ENCODE measurements at places on chromosomes 3 and 15. TPM values are rescaled to one million over a fixed set of nuclear protein-coding genes. Genes with fewer than 3 reads are reported as not detected.

Gene GPX1
- 111 TPM for total RNA-seq

Gene KNL1
- total RNA-seq, result 0.10 TPM

GRCh38 chr15:48500595-48500994 is 144.9 kb downstream of the FBN1 start:
- no peaks in the 10 kb centered on the region for H3K4me1 ChIP-seq
- H3K27ac ChIP-seq, result no peak overlapping the region
- H3K4me3 ChIP-seq, result no peak overlapping the region
- H3K36me3 ChIP-seq, result no peaks in the 10 kb centered on the region

Gene STAC
- total RNA-seq, result 0.87 TPM

GRCh38 chr3:23594894-23595670 is 210.7 kb upstream of the UBE2E1 start:
- peaks cover 28% of the 10 kb centered on the region for H3K4me1 ChIP-seq
- H3K27me3 ChIP-seq, result no peaks in the 10 kb centered on the region
- peak; percentile 50 for DNase-seq
- no peaks in the 10 kb centered on the region for H3K36me3 ChIP-seq

DNA sequence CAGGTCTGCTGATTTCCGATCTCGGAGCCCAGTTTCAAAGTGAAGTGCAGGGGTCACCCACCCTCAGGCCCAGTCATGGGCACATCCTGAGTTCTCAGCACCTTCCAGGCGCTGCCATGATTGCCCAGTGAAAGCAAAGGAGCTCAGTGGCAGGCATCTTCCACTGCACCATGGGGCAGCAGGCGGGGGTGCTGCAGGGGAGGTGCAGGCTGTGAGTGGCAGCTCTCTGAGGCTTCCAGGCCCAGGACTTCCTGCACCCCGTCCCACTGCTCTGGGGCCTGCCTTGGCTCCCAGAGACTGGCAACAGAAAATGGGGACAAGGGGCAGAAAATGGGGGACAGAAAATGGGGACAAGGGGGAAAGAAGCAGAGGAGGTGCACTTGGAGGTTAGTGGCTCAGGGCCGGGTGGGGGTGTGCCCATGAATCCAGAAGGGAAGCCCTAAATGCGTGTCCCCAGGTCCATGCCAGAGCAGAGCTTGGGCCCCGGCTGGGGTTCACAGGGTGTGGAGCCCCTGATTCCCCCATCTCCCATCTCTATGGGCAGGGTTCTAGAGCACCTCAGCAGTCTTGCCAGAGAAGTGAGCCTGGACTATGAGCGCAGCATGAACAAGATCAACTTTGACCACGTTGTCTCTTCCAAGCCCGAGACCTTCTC is 28.0 kb downstream of the DNAH1 start:
- peaks cover 6% of the 10 kb centered on the region for H3K4me1 ChIP-seq
- DNase-seq, result no peak
- H3K36me3 ChIP-seq, result no peaks in the 10 kb centered on the region
- H3K27me3 ChIP-seq, result no peaks in the 10 kb centered on the region

- no peaks in the 10 kb centered on the region for H3K27me3 ChIP-seq
- no peak overlapping the region for H3K27ac ChIP-seq
- peaks cover 59% of the 10 kb centered on the region for H3K36me3 ChIP-seq
- no peaks in the 10 kb centered on the region for H3K4me1 ChIP-seq
- no peak for DNase-seq
Observed at GRCh38 chr15:101676921-101677329, 24.7 kb upstream of the TM2D3 start.

Gene FBN1
- total RNA-seq, result 28.0 TPM

DNA sequence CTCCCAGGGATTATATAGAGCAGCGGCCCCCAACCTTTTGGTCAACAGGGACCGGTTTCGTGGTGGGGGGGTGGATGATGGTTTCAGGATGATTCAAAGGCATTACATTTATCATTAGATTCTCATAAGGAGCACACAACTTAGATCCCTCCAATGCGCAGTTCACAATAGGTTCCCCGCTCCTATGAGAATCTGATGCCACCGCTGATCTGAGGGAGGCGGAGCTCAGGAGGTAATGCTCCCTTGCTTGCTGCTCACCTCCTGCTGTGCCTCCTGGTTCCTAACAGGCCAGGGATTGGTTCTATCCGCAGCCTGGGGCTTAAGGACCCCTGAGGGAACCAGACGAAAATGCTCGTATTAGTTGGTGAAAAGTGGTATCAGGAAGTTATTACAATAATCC is 1.3 kb upstream of the HACD2 start:
- peak overlapping the region; percentile 83 for H3K4me3 ChIP-seq
- peaks cover 11% of the 10 kb centered on the region for H3K36me3 ChIP-seq
- DNase-seq, result no peak
- peaks cover 17% of the 10 kb centered on the region for H3K4me1 ChIP-seq

Gene ZNF501
- total RNA-seq, result 1.5 TPM

DNA sequence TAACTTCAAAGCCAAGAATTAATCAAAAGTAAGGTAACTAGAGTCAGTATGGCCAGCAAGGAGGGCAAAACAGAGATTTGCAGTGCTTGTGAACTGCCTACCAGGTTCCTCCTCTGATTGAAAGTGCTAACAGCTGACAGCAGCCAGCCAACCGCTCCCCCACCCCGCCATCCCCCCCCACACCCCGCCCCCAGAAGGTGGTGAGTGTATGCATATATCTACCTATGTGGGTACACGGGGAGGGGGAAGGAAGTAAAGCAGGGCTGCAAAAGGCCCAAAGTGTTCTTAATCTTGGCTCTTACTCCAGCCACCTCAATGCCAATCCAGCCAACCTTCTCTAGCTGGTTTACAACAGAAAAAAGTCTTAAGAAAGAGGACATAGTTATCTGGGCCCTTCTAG is 50.7 kb downstream of the RAF1 start:
- H3K27ac ChIP-seq, result no peak overlapping the region
- no peaks in the 10 kb centered on the region for H3K4me1 ChIP-seq
- H3K36me3 ChIP-seq, result no peaks in the 10 kb centered on the region
- H3K4me3 ChIP-seq, result no peak overlapping the region
- H3K27me3 ChIP-seq, result no peaks in the 10 kb centered on the region

Gene PLSCR2
- not detected for total RNA-seq

- H3K27me3 ChIP-seq, result peaks cover 21% of the 10 kb centered on the region
- no peaks in the 10 kb centered on the region for H3K36me3 ChIP-seq
- H3K4me1 ChIP-seq, result no peaks in the 10 kb centered on the region
Observed at GRCh38 chr3:126540342-126540849, 16.4 kb downstream of the CHST13 start.

Gene LRRC31
- total RNA-seq, result 0.24 TPM

DNA sequence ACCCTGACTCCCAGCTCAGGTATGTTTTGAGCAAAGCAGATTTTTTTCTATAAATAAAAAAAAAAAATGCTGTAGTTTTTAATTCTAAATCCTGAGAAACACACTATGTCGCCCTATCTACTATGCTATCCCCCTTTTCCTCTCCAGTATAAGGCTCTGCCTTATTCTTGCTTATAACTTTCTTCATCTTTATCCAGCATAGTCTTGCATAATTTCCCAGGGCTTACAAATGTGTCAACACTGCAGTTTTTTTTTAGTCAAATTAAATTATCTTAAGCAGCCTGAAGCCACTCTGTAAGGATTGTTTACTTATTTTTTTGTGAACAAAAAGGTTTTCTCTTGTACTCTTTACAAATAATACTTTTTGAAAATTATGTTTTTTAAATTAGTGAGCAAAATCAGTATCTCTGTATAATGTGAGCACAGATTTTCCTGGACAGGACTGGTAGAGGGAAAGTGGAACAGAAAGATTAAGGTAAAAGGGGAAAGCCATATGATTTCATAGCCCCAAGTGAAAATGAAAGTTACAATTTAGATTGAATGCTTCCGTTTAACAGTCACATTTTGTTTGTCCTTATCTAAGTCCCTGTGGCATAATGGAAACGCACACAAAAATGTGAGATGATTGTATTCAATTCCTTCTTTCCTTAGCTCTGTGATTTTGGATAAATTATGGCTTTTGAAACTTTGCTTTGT is 5.6 kb upstream of the PYDC2 start:
- H3K27me3 ChIP-seq, result no peaks in the 10 kb centered on the region
- H3K4me1 ChIP-seq, result no peaks in the 10 kb centered on the region
- no peaks in the 10 kb centered on the region for H3K36me3 ChIP-seq
- no peak overlapping the region for H3K4me3 ChIP-seq
- H3K27ac ChIP-seq, result no peak overlapping the region

DNA sequence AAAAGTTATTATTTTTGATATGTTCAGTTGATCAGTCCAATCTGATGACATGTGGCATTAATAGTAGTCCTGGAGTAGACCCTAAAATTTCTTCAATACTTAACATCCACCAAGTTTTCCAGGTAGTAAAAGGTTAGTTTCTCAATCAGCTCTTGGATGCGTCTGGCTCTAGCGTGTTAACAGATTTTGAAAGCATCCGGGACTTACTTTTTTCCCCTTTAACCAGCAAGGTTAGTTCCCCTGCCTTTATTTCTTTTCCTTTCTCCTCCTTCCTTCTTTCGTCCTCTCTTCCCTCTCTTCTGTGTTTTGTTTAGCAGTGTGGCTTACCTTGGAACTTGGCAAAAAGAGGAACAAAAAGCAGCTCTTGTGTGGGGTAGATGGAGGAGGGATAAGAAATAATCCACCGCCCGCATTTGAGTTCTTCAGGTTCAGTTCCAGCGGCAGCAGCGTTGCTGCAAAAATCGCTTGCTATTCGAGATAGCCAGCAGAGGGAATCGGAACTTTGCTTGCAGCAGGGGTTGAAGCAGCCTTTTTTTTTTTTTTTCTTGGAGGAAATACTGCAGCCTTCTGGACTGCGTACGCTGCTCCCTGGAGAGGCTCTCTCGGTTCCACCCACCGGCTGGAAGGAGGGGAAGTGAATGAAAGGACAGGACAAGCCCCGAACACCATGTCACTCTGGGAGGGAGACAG is at the start of gene RBMS3:
Gene RBMS3, plus strand, starts transcription at position 668 of the 690 bp plus-strand sequence.
- peak; percentile 85 for DNase-seq
- peaks cover 22% of the 10 kb centered on the region for H3K4me1 ChIP-seq
- peak within 1 kb of the TSS; percentile 90 for H3K27ac ChIP-seq
- H3K4me3 ChIP-seq, result peak within 1 kb of the TSS; percentile 74
- no peaks in the 10 kb centered on the region for H3K36me3 ChIP-seq

DNA sequence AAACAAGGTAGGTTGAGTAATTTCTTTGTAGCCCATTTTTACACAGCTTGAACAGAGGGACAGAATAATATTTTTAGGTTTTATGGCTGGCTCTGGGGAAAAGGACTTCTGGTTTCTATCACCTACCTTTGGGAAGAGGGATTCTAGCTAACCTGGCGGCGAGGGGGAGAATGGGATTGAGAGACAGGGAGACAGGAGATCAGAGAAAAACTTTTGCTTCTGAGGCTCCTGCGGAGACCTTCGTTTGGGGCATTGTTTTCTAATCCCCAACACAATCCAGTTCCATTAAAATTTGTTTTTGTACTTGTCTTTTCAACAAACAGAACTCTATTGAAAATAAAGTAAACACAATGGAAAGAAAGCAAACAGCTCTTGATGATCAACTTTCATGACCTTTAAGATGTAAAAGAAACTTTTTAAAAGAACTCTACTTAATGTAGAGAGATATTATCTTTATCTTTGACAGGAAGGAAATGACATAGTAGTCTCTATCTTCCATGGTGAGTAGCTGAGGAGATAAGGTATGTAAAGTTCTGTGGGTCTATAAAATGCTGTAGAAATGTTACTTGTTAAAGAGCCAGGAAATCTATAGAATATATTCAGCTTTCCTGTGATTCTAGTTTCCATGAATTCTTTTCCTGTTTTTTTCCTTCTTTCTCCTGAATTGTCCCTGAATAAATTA is 37.0 kb upstream of the P2RY1 start:
- no peaks in the 10 kb centered on the region for H3K36me3 ChIP-seq
- H3K27me3 ChIP-seq, result no peaks in the 10 kb centered on the region
- no peak for DNase-seq

Gene CIDEC
- 4.1 TPM for total RNA-seq

Gene MUC4
- total RNA-seq, result not detected

DNA sequence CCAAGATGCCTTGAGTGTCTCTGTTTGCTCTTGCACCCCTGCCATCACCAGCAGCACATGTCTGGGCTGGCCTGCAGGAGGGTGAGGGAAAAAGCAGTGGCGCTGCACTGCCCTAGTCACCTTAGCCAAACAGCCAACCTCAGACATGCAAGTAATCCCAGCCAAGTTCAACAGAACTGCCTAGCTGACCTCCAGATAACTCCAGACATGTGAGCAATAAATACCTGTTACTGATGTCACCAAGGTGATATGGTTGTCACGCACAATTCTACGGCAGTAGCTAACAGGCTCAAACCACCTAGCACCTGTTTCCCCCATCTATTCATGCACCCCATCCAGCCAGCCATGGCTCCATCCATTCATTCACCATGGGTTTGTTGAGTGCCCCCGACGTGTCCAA is 99.9 kb downstream of the SRGAP3 start:
- no peak overlapping the region for H3K4me3 ChIP-seq
- DNase-seq, result no peak
- H3K4me1 ChIP-seq, result peaks cover 8% of the 10 kb centered on the region
- no peak overlapping the region for H3K27ac ChIP-seq
- no peaks in the 10 kb centered on the region for H3K27me3 ChIP-seq

Gene GPR62
- total RNA-seq, result 0.23 TPM

Gene CISH
- total RNA-seq, result 31.1 TPM

GRCh38 chr3:178146406-178146831 is 389.8 kb upstream of the KCNMB2 start:
- H3K27me3 ChIP-seq, result no peaks in the 10 kb centered on the region
- no peak for DNase-seq
- H3K4me3 ChIP-seq, result no peak overlapping the region

DNA sequence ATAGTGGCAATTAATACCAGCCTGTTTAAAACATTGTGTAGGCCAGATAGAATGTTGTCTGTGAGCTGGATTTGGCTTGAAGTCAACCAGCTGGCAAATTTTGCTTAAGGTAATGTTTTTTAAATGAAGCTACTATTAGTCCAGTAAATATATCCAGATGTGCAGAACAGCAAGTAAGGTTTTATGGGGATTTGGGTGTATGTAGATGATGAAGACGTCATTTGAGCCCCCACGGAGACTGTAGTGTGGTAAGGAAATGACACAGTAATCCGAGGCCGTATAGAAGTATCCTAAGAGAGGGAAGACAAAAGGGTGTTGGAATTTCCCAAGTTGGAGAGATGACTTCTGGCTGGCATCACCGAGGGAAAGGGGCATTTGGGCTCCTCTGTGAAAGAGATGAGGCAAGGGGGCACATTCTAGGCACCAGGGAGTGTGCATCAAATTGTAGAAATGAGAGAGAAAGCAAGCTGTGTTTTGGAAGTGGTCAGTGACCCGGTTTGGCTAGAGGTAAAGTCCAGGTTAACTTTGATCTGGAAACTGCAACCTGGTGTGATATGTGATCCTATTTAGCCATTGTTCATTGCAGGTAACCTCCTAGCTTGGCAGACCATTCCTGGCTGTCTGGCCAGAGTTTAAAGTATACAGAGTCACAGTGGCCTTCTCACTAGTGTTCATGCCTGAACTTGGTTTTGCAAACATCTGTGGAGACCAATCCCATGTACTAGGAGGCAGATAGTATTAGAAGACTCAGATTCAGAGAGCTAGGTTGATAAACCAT is 104.2 kb downstream of the ITPR1 start:
- H3K4me1 ChIP-seq, result no peaks in the 10 kb centered on the region
- H3K36me3 ChIP-seq, result no peaks in the 10 kb centered on the region
- H3K27me3 ChIP-seq, result no peaks in the 10 kb centered on the region
- no peak overlapping the region for H3K4me3 ChIP-seq

Gene AAGAB
- 29.4 TPM for total RNA-seq

Gene CLSTN2
- total RNA-seq, result 3.6 TPM
